CD4-positive, CD25-positive, alpha-beta regulatory T cell (primary cell): ENCODE measurements at places on chromosomes 2 and 18. TPM values are rescaled to one million over a fixed set of nuclear protein-coding genes. Genes with fewer than 3 reads are reported as not detected.
A peak's percentile ranks its signal among the peaks of the same experiment; 100 is the strongest.

The SGO2 gene
- polyA plus RNA-seq = 3.3 TPM

The OR6B2 gene
- not detected for polyA plus RNA-seq

The FMNL2 gene
- polyA plus RNA-seq = 0.07 TPM

The ATP8B1 gene
- polyA plus RNA-seq = not detected

The DNAJC27 gene
- polyA plus RNA-seq = 5.1 TPM

The COLEC12 gene
- polyA plus RNA-seq = not detected

The ANKRD30BL gene
- polyA plus RNA-seq = not detected

The SLC40A1 gene
- polyA plus RNA-seq = 5.6 TPM

DNA sequence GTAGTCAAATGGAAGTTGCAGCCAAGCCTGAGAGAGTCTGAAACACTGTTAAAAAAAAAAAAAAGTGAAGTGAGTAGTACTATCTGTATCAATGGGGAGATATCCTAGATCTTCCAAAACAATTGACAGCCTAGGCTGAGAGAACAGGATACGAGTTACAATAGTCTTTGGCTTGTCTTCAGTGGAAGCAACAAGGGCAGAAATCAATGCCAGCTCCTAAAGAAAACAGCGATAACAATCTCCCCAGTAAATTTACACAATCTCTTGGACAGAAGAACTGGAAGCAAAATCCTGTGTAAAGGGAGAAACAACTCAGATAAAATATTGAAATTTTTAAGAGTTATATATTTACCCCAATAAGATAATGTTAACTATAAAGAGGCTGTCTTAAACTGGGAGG lies 508.7 kb downstream of the LRRTM4 start:
- DNase-seq = no peak

DNA sequence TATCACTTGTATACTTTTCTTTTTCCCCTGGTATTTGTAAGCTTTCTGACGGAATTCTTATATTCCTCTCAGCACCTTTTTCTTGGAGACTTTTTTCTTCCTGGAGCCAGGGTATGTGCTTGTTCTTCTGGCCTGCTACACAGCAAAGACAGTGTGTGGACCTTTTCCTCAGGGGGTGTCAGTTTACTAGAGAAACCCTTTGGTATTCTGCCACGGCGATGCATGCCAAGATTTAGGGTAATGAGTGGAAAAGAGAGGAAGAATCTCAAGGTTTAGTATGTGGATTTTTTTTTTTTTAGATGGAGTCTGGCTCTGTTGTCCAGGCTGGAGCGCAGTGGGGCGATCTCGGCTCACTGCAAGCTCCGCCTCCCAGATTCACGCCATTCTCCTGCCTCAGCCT lies 152.2 kb downstream of the PHLPP1 start:
- DNase-seq = no peak

GRCh38 chr18:5964108-5964507 lies 68.8 kb upstream of the TMEM200C start:
- DNase-seq = no peak

GRCh38 chr2:179655627-179656026 lies 205.8 kb downstream of the ZNF385B start:
- no peak for DNase-seq

GRCh38 chr2:105917226-105917625 lies 172.5 kb downstream of the NCK2 start:
- no peak for DNase-seq

- DNase-seq = no peak
Observed at GRCh38 chr2:96330407-96330806, 5.2 kb upstream of the NCAPH start.

DNA sequence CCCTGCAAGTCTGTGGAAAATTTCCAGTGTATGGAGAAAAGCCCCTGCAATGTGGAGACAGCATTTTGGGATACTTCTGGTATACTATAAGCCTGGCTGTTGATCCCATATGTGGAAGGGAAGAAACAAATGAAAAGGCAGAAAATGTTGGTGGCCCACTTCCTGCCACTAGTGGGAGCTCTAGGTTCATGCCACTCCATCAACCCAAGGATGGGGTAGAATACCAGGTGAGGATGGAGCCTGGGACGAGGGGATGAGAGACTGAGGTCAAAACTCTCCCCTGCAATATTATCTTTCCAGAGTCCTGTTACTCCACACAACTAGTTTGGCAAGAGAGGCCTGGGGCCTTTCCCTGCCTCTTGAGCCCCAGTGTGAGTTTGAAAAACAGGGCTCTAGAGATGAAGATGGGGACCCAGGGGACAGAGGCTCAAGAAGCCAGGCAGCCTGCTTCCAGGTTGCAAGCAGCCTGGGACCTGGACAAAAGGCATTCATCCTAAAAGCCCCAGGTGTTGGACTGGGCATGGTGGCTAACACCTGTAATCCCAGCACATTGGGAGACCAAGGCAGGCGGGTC lies 31.9 kb downstream of the BMP10 start:
- no peak for DNase-seq

GRCh38 chr2:36692121-36692520 lies 4.4 kb upstream of the VIT start:
- DNase-seq = no peak

DNA sequence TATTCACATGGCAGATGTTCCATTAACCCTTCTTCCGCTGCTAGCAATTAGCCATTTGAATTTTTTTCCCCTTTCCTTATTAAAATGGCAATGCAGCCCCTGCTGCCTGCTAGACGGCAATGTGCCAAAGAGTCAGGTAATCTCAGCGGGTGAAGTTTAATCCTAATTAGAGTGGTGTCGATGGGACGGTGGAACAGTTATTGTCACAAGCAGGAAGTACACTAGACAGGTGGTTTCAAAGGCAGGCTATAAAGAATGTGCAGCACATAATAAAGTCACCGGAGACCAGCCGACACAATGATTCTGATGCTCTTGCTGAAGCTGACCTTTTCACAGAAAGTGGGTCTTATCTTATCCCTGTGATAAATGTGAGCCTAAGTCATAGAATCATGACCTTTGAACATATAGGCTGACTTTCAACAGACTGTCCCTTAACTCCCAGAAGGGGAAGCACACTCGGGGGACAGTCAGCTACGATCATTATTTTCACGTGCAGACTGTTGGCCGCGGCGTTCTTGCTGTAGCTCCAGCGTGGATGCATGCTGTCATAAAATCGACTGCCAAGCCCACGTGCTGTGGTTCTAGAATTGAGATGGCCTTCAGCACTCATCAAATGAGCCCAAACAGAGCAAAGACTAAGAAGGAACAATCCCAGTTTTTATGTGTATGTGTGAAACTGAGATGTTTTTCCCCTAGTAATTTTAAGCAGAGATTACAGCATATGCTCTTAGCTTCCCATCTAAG lies 926.2 kb upstream of the SOX11 start:
- DNase-seq = no peak

DNA sequence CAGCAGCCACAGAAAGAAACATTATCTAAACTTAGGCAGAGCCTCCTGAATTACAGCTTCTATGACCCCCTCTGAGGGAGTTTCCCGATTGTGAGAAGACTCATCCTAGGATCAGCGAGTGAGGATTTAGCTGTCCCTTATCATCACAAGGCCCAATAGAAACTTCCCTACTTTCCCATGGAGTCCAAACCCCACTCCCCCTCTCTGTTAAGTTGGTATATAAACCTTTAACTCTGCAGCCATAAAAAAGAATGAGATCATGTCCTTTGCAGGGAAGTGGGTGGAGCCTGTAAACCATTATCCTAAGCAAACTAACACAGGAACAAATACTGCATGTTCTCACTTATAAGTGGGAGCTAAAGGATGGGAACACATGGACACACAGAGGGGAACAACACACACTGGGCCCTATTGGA lies 78.8 kb downstream of the MYL12B start:
- no peak for DNase-seq

- no peak for DNase-seq
Observed at GRCh38 chr18:77376043-77376732, 126.5 kb downstream of the GALR1 start.

DNA sequence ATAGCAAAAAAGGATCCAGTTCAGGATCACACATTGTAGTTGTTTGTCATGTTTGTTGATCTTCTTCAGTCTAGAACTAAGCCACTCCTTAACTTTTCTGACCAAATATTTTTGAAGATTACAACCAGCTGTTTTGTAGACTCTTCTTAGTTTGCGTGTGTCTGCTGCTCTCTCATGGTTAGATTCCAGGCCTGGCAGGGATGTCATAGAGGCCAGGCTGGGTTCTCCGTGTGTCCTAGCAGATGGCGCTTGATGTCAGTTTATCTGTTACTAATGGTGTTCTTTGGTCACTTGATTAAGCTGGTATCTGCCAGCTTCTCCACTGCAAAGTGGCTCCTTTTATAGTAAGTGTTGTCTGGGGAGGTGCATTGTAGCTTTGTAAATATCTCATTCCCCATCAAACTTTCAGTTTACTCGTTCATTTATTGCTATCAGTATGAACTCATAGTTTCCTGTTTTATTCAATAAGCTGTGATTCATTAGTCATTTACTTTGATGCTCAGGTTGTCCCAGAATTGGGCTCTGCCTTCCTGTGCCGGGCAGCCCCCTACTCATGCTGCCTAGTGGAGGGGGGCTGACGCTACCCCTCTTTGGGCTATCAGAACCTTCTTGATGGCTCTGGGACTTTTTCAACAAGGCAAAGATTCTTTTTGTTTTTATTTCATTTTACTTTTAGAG lies 42.1 kb downstream of the GRHL1 start:
- DNase-seq = no peak

GRCh38 chr2:68946117-68946516 lies 6.6 kb downstream of the GKN2 start:
- no peak for DNase-seq

GRCh38 chr2:176088048-176088936 lies 4.2 kb upstream of the HOXD13 start:
- no peak for DNase-seq

GRCh38 chr18:55038162-55038561 lies 78.9 kb upstream of the CCDC68 start:
- DNase-seq = no peak

DNA sequence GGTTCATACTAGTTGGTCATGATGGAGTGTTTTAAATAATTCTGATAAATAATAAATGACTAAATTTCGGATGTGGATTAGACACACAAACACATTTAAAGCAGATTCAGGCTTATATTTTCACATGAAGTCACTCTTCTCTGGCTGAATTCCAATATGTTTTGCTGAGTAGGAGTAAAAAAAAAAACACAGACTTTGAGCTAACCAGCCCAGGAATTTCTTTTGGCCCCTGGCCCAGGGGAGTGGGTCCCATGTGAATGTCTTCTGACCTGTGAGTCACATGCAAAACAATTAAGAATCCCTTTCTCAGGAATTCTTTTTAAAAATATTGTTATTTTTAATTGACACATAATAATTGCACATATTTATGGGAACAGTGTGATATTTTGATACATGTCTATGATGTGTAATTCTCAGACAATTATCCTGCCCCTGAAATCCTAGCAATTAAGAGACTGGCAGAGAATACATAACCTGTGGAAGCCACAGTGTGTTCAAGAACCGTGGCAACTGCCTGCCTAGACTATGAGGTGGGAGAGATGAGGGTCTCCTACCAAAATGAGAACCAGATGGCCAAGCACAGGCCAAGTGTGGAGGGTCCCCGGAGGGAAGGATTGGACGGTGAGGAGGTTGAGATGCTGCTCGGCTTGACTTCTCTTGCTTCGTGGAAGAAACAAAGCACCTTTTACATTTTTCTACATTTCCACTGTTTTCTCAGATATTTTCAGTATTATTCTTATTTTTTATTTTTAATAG lies 236.4 kb downstream of the PIEZO2 start:
- DNase-seq = no peak

DNA sequence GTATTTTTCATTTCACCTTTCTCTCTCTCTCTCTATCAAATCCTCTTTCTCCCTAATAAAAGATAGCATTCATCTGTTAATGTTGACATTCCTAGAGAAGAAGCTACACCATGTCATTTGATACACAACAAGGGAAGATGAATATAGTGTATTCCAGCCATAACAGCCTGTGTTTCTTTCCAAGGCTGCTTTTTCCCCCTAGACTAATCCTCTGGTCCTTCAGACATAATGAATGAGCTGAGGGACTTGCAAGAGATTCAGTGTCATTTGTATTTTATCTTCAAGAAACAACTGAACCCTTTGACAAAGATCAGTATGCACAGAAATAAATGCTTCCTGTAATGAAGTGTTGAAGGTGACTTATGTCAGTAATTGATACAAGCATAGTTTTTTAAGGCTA lies 284.0 kb upstream of the NXPH2 start:
- DNase-seq = no peak

- DNase-seq = no peak
Observed at GRCh38 chr2:219486380-219486959, 12.2 kb upstream of the GMPPA start.

DNA sequence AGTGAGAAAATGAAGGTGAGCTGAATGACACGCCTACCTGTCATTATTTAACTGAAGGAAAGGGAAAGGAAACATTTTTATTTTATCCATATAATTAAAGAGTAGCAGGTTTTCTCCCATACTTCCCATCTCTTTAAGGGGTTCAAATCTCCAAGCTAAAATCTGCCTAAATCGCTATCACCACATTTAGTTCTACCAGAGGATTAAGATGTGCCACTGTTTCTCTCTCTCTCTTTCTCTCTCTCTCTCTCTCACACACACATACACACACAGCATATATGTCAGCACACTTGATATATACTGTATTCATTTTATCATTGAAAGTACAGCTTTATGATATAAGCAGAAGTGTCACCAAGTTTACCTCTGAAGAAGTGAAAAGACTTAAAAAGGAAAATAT lies 3.1 kb downstream of the WIPF1 start:
- DNase-seq = peak; percentile 45

DNA sequence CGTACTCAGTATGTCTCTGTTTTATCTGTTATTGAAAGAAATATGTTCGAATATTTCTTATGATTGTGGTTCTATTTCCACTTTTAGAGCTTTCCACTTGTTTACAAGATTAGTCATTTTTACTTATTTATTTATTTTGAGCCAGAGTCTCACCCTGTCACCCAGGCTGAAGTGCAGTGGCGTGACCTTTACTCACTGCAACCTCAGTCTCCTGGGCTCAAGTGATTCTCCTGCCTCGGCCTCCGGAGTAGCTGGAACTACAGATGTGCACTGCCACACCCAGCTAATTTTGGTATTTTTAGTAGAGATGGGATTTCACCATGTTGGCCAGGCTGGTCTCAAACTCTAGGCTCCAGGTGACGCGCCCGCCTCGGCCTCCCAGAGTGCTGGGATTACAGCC lies 53.3 kb downstream of the HIBCH start:
- no peak for DNase-seq

- no peak for DNase-seq
Observed at GRCh38 chr2:42984617-42985016, 192.2 kb upstream of the HAAO start.

- no peak for DNase-seq
Observed at GRCh38 chr2:179170901-179171300, 93.7 kb downstream of the SESTD1 start.

DNA sequence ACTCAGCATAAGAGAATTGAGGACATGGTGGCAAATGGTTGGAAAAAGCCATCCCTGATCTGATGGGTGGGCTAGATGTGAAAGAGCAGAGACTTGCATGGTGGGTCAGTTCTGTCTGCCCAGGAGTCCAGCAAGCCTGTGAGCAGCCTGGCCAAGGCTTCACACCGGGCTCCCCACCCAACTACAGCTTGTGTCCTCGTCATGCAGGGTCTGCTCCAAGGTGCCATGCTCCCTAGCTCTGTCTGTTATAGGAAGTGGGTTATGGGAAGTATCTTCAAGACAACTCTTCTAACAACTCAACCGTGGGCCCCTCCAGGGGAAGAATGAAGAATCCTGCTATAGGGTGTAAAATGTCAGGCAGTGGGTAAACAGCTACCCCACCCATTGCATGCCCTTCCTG lies 97.4 kb downstream of the ADD2 start:
- DNase-seq = no peak

GRCh38 chr18:54255141-54255540 lies 14.2 kb upstream of the POLI start:
- DNase-seq = no peak

GRCh38 chr18:22020867-22021370 lies 148.5 kb upstream of the GATA6 start:
- DNase-seq = no peak

- no peak for DNase-seq
Observed at GRCh38 chr2:240207661-240208060, 67.2 kb upstream of the OTOS start.
